CD8-positive, alpha-beta memory T cell (primary cell): ENCODE measurements at places on chromosomes 3 and 15. TPM values are rescaled to one million over a fixed set of nuclear protein-coding genes. Genes with fewer than 3 reads are reported as not detected.

- H3K4me3 ChIP-seq: no peak overlapping the region
- no peaks in the 10 kb centered on the region for H3K36me3 ChIP-seq
- no peaks in the 10 kb centered on the region for H3K27me3 ChIP-seq
- no peaks in the 10 kb centered on the region for H3K4me1 ChIP-seq
Observed at GRCh38 chr3:25854635-25855034, 64.7 kb downstream of the OXSM start.

The ACAP2 gene
- total RNA-seq: 42.9 TPM

- H3K27me3 ChIP-seq: peaks cover 32% of the 10 kb centered on the region
- H3K4me1 ChIP-seq: no peaks in the 10 kb centered on the region
- DNase-seq: no peak
- H3K36me3 ChIP-seq: no peaks in the 10 kb centered on the region
- no peak overlapping the region for H3K27ac ChIP-seq
Observed at GRCh38 chr15:88802250-88802990, 816 bp upstream of the ACAN start.

GRCh38 chr3:98903705-98904481 lies 2.4 kb upstream of the DCBLD2 start:
- peaks cover 7% of the 10 kb centered on the region for H3K4me1 ChIP-seq
- H3K36me3 ChIP-seq: no peaks in the 10 kb centered on the region
- DNase-seq: no peak
- no peak overlapping the region for H3K4me3 ChIP-seq
- H3K27ac ChIP-seq: no peak overlapping the region

- no peaks in the 10 kb centered on the region for H3K4me1 ChIP-seq
- DNase-seq: peak; percentile 18
- no peak overlapping the region for H3K4me3 ChIP-seq
- no peak overlapping the region for H3K27ac ChIP-seq
Observed at GRCh38 chr15:78739996-78740903, 71.0 kb downstream of the ADAMTS7 start.

DNA sequence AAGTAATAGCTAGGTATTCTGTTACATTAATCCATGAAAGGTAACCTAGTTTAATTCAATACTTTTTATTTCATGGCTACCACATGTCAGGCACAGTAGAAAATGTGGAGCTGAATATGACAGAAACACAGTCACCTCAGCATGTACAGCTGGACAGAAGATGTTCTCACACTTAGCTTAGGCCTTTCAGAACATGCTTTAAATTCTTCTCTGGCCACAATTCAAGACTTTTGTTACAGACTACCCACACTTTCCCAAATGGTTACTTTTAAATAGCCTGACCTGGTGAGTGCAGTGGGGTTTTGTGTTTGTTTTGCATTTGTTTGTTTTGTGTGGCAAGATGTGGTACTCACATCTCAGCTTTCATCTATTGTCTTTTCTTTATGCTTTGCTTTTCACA lies 1079.5 kb downstream of the IGSF11 start:
- H3K4me1 ChIP-seq: no peaks in the 10 kb centered on the region
- H3K27me3 ChIP-seq: no peaks in the 10 kb centered on the region
- no peak for DNase-seq
- H3K36me3 ChIP-seq: no peaks in the 10 kb centered on the region
- no peak overlapping the region for H3K27ac ChIP-seq
- no peak overlapping the region for H3K4me3 ChIP-seq

GRCh38 chr15:79944622-79945021 lies 26.4 kb downstream of the BCL2A1 start:
- H3K4me1 ChIP-seq: no peaks in the 10 kb centered on the region
- H3K4me3 ChIP-seq: no peak overlapping the region
- no peak overlapping the region for H3K27ac ChIP-seq
- no peaks in the 10 kb centered on the region for H3K27me3 ChIP-seq
- DNase-seq: no peak

The SCN5A gene
- total RNA-seq: 0.47 TPM

GRCh38 chr3:128845119-128845777 lies 34.2 kb upstream of the ACAD9 start:
- DNase-seq: no peak
- H3K27ac ChIP-seq: peak overlapping the region; percentile 29
- H3K4me1 ChIP-seq: peaks cover 11% of the 10 kb centered on the region
- H3K27me3 ChIP-seq: no peaks in the 10 kb centered on the region
- H3K4me3 ChIP-seq: peak overlapping the region; percentile 54

The EXOG gene
- 17.7 TPM for total RNA-seq

- H3K27ac ChIP-seq: no peak overlapping the region
- H3K27me3 ChIP-seq: peaks cover 3% of the 10 kb centered on the region
- no peak for DNase-seq
- H3K36me3 ChIP-seq: no peaks in the 10 kb centered on the region
Observed at GRCh38 chr3:18010001-18010400, 267.6 kb upstream of the TBC1D5 start.

GRCh38 chr3:169390271-169390670 lies 273.2 kb downstream of the MECOM start:
- DNase-seq: no peak
- no peak overlapping the region for H3K4me3 ChIP-seq
- no peaks in the 10 kb centered on the region for H3K36me3 ChIP-seq
- no peak overlapping the region for H3K27ac ChIP-seq
- H3K27me3 ChIP-seq: no peaks in the 10 kb centered on the region
- no peaks in the 10 kb centered on the region for H3K4me1 ChIP-seq

DNA sequence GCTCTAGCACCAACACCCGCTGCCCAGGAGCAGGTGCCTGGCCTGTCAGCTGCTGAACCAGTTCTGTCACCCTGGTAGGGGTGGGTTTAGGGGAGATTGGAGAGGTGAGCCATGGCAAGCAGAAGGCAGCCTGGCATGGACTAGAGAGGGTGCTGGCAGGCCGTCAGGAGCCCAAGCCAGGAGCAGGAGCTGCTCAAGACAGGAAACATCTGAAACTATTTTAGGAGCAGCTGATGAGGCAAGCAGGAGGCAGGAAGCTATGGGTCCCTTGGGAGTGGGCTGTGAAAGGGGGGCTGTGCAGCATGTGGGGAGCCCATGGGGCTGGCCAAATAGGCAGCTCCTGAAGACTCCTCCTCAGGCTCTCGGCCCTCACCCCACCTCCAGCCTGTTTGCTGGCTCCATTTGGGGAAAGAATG lies 2.3 kb downstream of the INKA1 start:
- H3K36me3 ChIP-seq: peaks cover 7% of the 10 kb centered on the region
- H3K4me1 ChIP-seq: peaks cover 41% of the 10 kb centered on the region
- H3K4me3 ChIP-seq: no peak overlapping the region
- no peak overlapping the region for H3K27ac ChIP-seq
- H3K27me3 ChIP-seq: no peaks in the 10 kb centered on the region

- no peaks in the 10 kb centered on the region for H3K36me3 ChIP-seq
- H3K27me3 ChIP-seq: no peaks in the 10 kb centered on the region
- H3K4me3 ChIP-seq: no peak overlapping the region
- H3K27ac ChIP-seq: no peak overlapping the region
Observed at GRCh38 chr3:115385774-115386730, 237.3 kb upstream of the GAP43 start.

- H3K4me1 ChIP-seq: peaks cover 26% of the 10 kb centered on the region
- H3K27ac ChIP-seq: peak within 1 kb of the TSS; percentile 73
- peak within 1 kb of the TSS; percentile 74 for H3K4me3 ChIP-seq
- peak; percentile 60 for DNase-seq
Observed at GRCh38 chr3:48662753-48663488, at the start of gene CELSR3. CELSR3 (minus strand) TSS chr3:48662886; CDS start chr3:48662634, 252 bp downstream.

The GNAT1 gene
- total RNA-seq: not detected

DNA sequence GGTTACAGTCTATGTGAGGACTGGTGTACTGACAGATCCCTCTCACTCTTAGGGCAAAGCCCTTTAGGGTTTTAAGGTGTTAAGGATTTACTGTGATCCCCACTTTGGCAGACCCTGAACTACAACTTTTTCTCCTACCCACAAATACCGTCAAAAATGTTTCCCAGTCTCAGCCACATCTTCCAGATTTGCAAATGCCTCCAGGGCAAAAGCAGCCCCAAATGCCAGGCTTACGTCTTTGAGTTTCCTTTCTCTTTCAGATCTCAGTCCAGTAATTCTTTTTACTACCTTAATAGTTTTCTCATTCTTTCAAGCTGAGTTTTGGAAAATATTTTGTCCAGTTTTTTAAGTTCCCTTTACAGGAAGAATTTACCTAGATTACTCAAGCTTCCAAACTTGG lies 13.4 kb upstream of the ITGA11 start:
- peaks cover 18% of the 10 kb centered on the region for H3K27me3 ChIP-seq
- H3K27ac ChIP-seq: no peak overlapping the region
- no peak overlapping the region for H3K4me3 ChIP-seq
- DNase-seq: no peak

DNA sequence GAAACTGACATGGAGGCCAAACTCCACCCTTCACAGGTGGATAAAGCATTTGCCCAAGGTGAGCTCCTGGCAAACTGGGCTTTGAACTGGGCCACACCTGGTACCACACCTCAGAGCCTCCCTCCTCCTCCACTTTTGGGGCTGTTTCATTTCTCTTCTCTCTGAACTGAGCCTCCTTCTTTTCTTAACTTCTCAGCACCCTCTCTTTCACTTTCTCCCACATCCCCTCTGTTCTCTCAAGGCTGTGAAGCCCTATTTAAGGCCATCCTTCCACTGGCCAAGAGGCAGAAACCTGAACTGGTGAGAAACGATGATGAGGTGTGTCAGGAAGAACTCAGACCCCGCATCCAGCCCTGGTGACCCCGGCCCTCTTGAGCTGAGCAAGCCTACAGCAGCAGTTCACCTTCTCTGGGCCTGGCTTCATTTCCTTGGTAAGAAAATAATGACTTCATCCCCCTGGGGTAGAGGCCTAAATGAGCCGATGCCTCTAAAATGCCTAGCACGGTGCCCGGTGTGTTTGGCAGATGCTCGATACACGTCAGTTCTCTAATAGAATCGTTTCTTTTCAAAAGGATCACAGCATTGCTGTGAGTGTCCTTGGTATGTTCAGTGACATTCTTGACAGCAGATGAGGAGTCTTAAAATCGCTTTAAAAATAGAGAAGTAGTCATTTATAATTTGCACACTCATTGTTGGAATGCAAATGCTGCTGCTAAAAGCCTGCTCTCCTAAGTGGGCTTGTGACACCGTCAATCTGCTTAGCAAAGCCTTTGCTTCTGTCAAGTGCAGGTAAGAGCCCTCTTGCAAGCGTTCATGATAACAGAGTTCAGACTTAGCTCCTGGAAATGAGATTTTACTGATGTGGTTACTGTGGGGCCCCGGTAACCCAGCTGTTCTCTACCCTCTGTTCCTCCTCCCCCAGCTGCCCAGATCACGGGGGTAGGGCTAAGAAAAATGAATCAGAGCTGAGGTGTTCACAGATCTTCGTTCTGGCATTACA lies 97.7 kb upstream of the ATP2B2 start:
- H3K27me3 ChIP-seq: no peaks in the 10 kb centered on the region
- H3K36me3 ChIP-seq: no peaks in the 10 kb centered on the region
- DNase-seq: peak; percentile 80
- H3K27ac ChIP-seq: no peak overlapping the region

DNA sequence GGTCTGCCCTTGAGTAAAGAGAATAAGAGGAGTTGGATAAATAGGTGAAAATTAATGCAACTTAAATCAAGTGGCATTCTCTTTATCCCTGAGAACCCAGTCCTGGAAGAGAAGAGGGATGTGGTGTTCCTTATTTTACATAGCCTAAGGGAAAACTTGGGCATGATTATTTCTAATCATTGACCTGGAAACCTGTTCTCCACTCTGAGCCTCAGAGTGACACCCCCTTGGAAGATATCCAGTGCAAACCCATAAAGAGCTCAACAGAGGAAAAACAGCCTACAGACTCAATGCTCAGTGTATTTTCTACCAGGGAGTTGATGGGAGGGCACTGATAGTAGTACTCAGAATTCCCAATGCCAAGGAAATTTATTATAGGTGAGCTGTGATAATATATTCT lies 22.0 kb downstream of the SLC15A2 start:
- no peak overlapping the region for H3K4me3 ChIP-seq
- no peaks in the 10 kb centered on the region for H3K4me1 ChIP-seq
- no peaks in the 10 kb centered on the region for H3K27me3 ChIP-seq
- H3K36me3 ChIP-seq: no peaks in the 10 kb centered on the region
- no peak for DNase-seq

DNA sequence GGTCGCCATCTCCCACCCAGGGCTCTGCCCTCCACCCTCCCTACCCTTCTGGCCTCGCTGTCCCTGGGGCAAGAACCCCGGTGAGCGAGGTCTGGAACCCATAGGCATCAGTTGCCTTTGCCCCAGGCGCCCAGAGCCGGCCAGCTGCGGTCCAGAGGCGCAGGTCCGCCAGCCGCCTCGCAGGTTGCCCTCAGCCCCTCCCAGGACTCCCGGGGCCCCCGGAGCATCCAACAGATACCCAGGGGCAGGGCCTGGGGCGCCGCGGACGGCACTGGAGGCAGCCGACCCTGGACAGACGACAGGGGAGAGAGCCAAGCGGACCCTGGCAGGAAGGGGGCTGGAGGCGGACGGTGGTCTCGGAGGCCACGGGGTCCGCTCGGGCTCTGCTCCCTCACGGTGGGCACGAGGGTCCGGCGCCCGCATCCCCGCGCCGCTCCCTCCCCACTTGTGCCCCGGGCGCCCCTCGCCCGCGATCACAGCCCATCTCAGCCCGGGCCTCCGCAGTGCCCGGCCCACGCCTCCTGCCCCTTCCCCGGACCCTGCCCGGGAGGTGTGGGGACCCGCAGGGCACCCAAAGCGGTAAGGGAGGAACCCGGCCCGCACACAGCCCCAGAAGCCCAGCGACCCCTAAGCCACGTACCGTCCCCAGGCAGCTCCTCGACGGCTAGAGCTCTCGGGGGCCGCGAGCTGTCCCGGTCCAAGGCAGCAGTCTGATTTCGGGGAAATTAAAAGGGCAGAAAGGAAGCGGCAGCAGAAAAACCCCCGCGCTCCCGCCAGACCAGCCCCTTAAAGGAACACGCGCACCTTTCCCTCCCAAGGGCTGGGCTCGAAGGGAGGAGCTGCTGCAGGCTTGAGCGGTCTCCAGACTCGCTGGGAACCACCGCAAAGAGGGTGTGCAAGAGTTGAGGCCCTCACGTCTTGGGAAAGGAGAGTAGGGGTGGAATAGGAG lies at the start of gene HAPLN3:
TSS of gene HAPLN3 (minus strand) at position 726 of the 949 bp plus-strand sequence. CDS start 8,246 bp downstream, outside the sequence.
- peaks cover 30% of the 10 kb centered on the region for H3K4me1 ChIP-seq
- no peaks in the 10 kb centered on the region for H3K36me3 ChIP-seq
- peak within 1 kb of the TSS; percentile 47 for H3K27ac ChIP-seq
- H3K27me3 ChIP-seq: no peaks in the 10 kb centered on the region
- peak; percentile 41 for DNase-seq

- no peak overlapping the region for H3K27ac ChIP-seq
- H3K27me3 ChIP-seq: no peaks in the 10 kb centered on the region
- H3K36me3 ChIP-seq: no peaks in the 10 kb centered on the region
- no peak overlapping the region for H3K4me3 ChIP-seq
Observed at GRCh38 chr3:42733501-42734262, 31.1 kb upstream of the HHATL start.

GRCh38 chr3:197353867-197354567 lies 55.6 kb upstream of the DLG1 start:
- no peaks in the 10 kb centered on the region for H3K4me1 ChIP-seq
- H3K36me3 ChIP-seq: no peaks in the 10 kb centered on the region
- no peak for DNase-seq
- no peak overlapping the region for H3K4me3 ChIP-seq

The SKOR1 gene
- 0.15 TPM for total RNA-seq

The LRRC15 gene
- total RNA-seq: not detected

- DNase-seq: no peak
- no peaks in the 10 kb centered on the region for H3K36me3 ChIP-seq
- no peaks in the 10 kb centered on the region for H3K4me1 ChIP-seq
- H3K27ac ChIP-seq: no peak within 1 kb of the TSS
- no peak within 1 kb of the TSS for H3K4me3 ChIP-seq
- H3K27me3 ChIP-seq: no peaks in the 10 kb centered on the region
Observed at GRCh38 chr3:11154036-11154952, at the start of gene HRH1. HRH1 (plus strand) TSS chr3:11154493; CDS start chr3:11259038, 104,545 bp downstream.

- no peak overlapping the region for H3K4me3 ChIP-seq
- H3K36me3 ChIP-seq: peaks cover 5% of the 10 kb centered on the region
- H3K4me1 ChIP-seq: peaks cover 17% of the 10 kb centered on the region
- H3K27me3 ChIP-seq: no peaks in the 10 kb centered on the region
- no peak overlapping the region for H3K27ac ChIP-seq
Observed at GRCh38 chr3:72816862-72817355, 31.3 kb downstream of the SHQ1 start.

The GOLGA8S gene
- not detected for total RNA-seq
